ENCODE measurements at places on chromosomes 2 and 18.

DNA sequence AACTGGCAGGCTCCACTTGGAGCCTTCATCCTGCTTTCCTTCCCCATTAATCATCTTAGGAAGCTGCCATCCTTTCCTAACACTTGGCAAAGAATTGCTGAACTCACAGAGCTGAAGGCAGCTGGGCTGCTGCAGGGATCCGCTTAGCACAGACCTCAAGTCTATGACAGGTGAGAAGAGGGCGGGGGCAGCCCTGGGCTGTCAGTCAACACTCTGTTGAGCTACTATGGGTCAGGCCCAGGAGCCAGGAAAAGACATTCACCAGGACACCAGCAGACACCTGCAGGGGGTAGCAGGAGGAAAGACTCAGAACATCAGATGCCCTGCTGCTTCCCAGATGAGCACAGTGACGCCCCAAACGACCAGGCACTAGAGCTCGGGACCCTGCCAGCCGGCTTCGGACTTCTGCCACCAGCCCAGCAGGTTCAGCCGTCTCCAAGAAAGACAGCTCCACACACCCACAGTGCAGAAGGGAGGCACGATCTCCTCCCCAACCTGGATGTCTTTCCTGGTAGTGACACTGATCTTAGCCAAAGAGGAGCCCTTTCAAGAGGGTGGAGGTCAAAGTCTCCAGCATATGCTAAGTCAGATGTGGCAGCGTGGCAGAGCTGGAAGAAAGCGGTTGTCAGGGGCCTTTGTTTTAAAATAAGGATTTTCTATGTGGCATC, 55.2 kb downstream of the SNORC start:
- peaks cover 6% of the 10 kb centered on the region for H3K4me1 ChIP-seq
- H3K4me3 ChIP-seq = no peak overlapping the region
- peaks cover 44% of the 10 kb centered on the region for H3K27me3 ChIP-seq
- no peak for DNase-seq

GRCh38 chr2:31402388-31402787, 12.2 kb downstream of the XDH start:
- no peaks in the 10 kb centered on the region for H3K36me3 ChIP-seq
- no peak overlapping the region for H3K27ac ChIP-seq
- H3K4me3 ChIP-seq = no peak overlapping the region
- peaks cover 5% of the 10 kb centered on the region for H3K27me3 ChIP-seq

DNA sequence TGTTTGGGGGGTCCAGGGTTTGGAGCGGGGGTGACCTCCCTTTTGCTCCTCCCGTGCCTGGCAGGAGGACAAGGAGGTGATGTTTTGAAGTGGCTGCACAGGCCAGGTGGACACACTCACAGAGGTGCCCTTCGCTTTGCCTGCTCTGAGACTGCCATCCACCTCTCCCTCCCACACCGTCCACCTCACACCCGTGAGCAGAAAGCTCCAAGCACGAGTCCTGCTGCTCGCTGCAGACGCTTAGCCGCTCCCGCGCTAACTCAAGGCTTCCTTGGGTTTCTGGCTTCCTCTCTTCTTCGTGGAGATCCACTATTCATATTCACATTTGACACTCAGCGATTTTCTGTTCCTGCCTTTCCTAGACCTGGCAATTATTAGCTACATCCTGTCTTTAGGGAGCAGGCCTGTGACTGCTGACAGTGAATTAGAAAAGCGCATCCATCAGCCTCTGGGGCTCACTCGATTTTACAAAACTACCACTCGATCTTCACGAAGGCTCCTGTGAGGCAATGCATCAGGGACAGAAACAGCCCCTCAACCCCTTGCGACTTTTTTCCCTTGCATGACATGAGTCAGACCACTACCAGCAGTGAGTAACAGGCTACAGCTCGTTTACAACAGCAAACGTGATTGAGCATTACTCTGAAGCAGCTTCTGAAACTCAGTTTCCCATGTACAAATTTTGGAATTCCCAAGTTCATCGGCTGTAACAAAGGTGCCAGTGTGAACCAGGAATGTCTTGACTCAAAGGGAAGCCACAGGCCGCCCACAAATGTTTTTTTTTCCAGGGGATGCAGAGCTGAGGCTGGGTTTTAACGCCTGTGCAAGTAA, 238.7 kb upstream of the SOX11 start:
- no peak for DNase-seq
- H3K27me3 ChIP-seq = no peaks in the 10 kb centered on the region
- no peak overlapping the region for H3K4me3 ChIP-seq
- no peaks in the 10 kb centered on the region for H3K4me1 ChIP-seq
- no peaks in the 10 kb centered on the region for H3K36me3 ChIP-seq

GRCh38 chr18:32095900-32096229, 4.2 kb downstream of the RNF138 start:
- peak overlapping the region; percentile 51 for H3K27ac ChIP-seq
- H3K36me3 ChIP-seq = peaks cover 56% of the 10 kb centered on the region
- H3K27me3 ChIP-seq = no peaks in the 10 kb centered on the region
- H3K4me3 ChIP-seq = peak overlapping the region; percentile 30

DNA sequence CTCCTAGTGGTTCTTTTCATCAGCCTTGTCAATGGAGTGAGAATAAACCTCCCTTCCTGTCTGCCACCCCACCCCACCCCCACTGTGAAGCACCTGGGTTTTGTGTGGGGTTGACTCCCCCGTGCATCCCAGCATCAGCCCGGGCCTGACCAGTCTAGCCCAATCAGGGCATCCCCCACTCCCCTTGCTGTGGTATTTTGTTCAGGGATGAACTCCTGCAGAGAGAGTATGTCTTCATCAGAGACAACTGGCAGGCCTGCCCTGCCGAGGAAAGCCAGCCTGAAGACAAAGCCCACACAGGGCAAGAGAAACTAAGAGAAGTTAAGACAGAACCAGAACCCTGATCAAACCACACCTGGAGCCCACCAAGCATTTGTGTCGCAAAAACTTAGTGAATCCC, 36.7 kb upstream of the RMP24 start:
- no peaks in the 10 kb centered on the region for H3K36me3 ChIP-seq
- no peak overlapping the region for H3K4me3 ChIP-seq
- no peak for DNase-seq
- no peak overlapping the region for H3K27ac ChIP-seq
- H3K4me1 ChIP-seq = no peaks in the 10 kb centered on the region

Data from activated CD8-positive, alpha-beta T cell treated with anti-CD3 and anti-CD28 coated beads, Interleukin-2, amount 10 ng/mL, durations not matched to agents 7 days and 5 days (primary cell).